T-helper 2 cell (primary cell): ENCODE measurements at places on chromosomes 6 and 20.

- DNase-seq = no peak
Observed at GRCh38 chr20:61949363-61949713, 116.3 kb downstream of the TAF4 start.

GRCh38 chr20:17543531-17544131, 12.5 kb upstream of the BFSP1 start:
- DNase-seq = no peak

GRCh38 chr20:15188415-15188814, 851.0 kb upstream of the FLRT3 start:
- DNase-seq = no peak

DNA sequence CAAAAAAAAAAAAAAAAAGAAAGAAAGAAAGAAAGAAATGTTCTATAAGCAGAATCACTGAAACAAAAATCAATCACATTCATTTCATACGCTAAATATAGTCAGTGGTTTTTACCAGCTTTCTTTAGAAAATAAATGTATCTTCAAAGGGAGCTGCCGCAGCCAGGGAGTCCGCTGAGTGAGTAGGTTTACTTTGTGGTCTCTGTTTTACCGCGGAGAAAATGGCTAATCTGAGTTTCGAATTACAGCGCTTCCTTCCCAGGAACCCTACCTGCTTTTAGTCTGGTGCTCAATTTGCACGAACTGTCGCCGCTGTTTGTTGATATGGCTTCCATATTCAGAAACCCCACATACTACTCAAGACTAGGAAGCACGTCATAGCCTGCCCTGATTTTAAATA, 102.4 kb downstream of the TFAP2A start:
- DNase-seq = no peak

- no peak for DNase-seq
Observed at GRCh38 chr6:3232017-3232945, 4.8 kb upstream of the TUBB2B start.

DNA sequence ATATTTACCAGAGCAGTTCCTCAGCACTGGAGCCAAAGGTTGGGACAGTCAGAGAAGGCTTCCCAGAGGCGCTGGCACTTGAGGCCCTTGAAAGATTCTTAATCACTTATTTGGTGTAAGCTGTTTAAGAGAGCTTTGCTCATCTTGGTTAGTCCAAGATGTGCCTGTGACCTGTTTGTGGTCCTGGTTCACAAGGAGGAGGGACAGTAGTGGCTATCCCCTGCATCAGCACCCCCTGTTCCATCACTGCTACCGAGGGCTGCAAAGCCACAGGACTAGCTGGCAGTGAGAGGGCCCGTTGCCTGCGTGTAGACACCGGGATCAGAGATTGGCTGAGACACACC, 35.7 kb downstream of the VEGFA start:
- DNase-seq = no peak

DNA sequence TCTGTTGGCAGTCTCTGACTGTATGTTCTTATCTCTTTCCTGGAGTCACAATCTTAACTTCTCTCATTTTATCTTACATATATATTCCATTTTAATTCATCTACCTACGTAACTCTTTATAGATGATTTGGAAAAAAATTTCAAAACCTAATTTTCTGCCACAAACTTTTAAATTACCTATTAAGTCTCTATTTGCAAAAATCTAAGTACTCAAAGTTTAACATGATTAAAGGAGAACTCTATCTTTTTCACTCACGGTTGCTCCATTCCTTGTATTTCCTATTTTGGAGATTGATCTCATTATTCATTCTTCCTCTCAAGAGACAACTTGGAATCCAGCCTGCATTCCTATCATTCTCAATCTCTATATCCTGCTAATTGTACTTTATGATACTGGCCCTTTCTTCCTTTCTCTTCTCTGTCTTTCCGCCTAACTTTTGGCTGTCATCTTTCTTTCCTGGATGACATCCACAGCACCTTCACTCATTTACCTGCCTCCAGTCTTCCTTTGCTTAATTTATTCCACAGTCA, 1071.1 kb upstream of the CITED2 start:
- no peak for DNase-seq

DNA sequence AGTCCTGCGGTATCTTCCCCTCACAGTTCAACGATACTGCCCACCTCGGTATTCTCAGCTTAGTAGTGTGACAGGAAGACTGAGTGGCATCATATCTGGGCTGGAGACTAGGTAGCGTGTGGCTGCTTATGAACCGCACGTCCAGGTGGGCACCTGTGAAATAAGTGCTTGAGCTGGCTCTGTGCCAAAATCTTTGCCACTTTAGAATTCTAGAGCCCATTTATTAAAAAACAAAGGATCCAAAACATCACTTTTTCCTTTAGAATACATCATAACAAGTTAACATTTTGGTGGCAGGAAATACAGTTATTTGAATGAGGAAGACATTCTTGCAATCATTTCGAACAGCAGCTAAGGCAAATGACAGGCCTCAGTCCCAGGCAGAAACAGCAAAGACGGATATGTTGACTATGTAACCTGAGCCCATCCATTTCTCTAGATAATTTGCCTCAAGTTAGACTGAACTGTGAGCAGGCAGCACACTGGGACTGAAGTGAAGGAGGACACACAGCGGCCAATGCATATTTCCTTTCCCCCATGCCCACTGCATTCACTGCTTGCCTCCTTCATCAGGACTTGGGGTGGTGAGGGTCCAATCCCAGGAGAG, 136.6 kb downstream of the GMDS start:
- DNase-seq = no peak

DNA sequence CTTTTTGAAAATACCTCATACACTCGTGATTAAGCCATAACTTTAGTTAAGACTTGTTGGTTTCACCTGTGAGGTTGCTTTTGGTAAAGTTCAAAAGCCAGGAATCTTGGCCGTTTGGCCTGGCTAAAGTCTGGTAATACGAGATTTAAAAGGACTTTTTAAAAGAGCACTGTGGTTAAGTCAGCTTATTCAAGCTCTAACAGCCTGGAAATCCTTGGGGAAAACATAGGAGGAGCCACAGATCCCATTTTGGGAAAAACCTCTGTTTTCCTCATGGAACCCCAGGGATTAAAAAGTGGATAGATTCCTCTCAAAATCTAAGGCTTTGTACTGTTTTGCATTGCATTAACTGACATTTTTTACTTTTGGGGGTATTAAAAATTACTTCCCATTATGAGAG, 13.7 kb upstream of the SLC22A16 start:
- DNase-seq = no peak

- DNase-seq = no peak
Observed at GRCh38 chr6:157143171-157143889, 180.0 kb downstream of the TMEM242 start.

- no peak for DNase-seq
Observed at GRCh38 chr20:60642541-60642940, 609.5 kb upstream of the CDH4 start.

GRCh38 chr6:50116797-50117542, 67.2 kb upstream of the DEFB112 start:
- DNase-seq = no peak

DNA sequence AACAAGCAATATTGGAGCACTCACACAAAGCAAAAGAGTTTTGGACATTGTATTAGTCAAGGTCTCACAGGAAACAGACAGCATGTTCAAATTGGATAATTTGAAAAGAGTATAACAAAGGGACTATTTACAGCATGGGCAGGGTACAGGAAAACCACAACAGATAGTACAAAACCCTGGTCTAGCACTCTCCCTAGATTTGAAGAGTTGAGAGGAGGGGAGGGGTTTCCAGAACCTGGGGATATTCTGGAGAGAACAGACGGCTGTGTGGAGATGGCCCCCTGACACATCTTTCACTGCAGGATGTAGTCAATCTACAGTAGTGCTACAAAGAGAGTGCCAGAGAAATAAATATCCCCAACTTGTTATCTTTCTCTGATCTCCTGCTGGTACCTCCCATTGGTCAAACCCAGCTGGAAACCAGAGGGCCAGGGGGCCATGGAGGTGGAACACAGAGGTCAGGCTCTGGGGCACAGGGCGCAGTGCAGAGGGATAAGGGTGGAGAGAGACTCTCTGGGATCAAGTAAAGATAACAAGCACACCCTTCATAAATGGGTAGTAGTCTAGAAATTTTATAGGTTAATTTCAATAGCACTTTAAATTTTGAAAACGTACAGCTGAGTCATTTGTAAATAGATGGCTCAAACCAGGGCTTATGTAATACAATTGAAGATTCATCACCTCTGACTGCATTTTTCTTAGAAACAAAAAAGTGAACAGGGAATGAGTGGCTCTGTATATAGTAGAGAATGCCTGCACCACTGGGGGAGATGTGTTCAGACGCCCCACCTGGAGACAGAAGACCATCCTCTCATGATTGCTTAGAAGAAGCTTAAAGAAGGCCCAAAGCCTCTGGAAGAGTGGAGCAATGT, 25.7 kb downstream of the RCAN2 start:
- DNase-seq = no peak

DNA sequence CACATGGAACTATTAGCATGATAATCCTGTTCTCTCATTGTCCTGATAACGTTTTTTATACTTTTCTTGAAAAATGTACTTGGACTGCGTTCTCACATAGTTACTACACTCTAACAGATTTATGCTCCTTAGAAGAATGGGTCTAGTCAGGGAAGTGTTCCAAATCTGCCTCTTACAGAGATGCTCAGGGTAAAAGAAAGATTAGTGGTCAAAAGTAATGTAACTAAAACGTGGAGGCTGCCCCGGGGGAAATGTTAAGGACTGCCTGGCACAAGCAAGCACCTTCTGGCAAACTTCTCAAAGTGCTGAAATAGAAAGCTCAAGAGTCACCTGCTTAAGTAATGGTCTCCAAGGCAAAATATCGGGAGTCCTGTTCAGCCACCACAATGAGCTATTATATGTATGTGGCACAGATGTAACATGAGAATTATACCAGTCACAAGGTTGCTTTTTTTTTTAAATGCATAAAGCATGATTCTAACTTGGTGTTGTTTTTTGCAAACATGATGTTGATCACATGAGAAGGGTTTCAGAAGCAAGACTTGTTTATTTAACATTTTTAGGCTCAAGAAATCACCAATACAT, 244.5 kb upstream of the JARID2 start:
- no peak for DNase-seq
